ENCODE measurements at places on chromosomes 1 and 21.

DNA sequence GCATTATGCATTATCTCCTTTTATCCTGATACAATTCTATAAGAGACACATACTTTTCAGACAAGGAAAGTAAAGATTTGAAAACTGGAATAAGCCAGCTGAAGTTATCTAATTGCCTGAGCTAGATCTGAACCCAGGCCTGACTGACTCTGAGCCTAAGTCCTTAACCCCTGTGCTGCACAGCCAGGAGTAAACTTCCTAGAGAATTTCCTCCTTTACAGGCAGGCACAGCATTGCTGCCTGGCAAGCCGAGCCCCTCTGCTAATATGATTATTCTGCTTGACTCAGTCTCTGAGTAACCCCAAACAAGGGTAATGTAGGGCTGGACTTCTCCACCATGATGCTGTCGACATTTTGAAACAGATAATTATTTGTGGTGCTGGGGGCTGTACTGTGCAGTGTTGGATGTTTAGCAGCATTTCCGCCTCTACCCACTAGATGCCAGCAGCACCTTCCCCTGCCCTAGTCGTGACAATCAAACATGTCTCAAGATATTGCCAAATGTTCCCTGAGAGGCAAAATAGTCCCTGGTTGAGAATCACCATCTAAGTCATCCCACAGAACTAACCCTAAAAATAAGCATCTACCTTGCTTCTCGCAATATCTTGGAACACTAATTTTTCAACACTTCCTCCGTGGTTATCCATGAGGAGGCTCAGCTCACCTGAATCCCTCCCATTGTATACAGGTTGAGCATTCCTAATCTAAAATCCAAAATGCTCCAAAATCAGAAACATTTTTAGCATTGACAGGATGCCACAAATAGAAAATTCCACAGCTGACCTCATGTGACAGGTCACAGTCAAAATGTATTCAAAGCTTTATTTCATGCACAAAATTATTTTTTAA lies 18.5 kb downstream of the CAMK1G start:
- no peak for DNase-seq

DNA sequence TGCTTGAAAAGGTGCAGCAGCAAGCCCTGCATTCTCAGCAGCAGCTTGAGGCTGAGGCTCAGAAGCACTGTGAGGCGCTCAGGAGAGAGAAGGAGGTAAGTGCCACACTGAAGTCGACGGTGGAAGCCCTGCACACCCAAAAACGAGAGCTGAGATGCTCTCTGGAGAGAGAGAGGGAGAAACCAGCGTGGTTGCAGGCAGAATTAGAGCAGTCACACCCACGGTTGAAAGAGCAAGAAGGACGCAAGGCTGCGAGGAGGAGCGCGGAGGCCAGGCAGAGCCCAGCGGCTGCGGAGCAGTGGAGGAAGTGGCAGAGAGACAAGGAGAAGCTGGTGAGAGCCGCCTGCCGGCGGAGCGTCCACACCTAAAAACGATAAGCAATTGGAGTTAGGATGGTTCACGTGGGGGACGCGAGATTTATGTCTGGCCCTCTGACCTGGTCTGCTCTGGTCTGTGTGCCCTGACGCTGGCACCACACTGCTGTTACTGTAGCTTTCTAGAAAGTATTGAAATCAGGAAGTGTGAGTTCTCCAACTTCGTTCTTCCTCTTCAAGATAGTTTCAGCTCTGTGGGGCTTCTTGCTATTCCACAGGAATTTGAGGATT lies 26.7 kb upstream of the DIP2A start:
- peak; percentile 24 for DNase-seq

DNA sequence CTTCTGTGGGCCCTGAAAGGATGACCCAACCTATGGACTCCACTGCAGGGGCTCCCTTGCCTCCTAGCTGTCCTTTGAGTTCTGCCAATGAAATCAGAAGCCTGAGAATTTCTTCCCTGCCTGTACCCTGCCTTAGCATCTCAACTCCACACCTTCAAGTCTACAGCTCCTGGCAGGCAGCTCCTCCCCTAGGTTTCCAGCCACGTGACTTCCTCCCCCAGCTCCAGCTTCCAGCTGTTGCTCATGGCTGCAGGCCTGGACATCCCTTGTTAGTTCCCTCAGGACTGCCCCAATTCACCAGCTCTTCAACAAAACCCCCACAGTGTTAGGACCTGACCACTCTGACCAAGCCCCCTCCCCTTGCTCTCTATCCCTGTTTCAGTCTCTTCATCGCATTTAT lies 2.4 kb downstream of the RCAN1 start:
- no peak for DNase-seq

DNA sequence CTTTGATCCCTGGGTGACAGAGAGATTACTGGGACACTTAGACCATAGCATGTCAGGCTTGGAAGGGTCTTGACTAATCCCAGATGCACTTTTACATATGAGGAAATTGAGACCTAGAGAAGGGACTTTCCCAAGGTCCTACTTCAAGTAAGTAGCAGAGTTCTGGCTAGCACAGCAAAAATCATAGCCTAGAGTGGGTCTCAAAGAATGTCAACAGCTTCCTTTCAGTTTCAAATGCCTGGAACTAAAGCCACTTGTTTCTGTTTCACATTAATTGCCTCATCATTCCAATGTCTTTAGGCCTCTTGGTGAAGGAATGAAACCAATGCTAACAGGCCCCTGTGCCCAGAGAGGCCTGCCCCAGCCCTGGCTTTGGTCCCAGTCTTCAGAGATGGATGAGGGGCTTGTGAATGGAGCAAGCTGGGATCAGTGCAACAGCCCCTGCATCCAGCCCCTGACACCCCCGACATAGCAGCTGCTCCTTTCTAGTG lies 26.6 kb downstream of the ATF3 start:
- DNase-seq, result no peak

DNA sequence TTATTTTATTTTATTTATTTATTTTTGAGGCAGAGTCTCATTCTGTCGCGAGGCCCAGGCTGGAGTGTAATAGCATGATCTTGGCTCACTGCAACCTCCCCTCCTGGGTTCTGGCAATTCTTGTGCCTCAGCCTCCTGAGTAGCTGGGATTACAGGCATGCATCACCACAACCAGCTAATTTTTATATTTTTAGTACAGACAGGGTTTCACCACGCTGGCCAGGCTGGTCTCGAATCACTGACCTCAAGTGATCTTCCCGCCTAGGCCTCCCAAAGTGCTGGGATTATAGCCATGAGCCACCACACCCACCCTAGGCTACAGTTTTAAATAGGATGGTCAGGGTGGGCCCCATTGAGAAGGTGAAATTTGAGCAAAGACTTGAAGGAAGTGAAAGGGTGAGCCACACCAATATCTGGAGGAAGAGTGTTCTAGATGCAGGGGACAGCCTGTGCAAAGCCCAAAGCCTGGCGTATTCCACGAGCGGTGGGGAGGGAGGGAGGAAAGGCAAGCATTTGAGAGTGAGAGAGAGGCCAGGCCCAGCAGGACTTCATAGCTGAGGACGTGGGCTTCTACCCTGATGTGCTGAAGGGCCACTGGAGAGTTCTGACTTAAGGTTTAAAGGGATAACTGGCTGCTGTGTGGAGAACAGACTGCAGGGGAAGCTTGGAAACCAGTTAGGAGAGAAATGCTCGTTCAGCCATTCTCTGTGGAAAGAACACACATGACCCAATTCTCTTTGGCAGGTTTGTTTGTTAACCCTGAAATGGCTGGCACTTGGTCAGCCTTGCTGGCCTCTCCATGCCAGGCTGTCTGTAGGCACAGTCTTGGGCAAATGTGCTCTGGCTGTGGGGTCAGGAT lies 62.6 kb upstream of the FAM20B start:
- DNase-seq, result no peak

- DNase-seq, result peak; percentile 21
Observed at GRCh38 chr1:61612602-61613001, 112.3 kb downstream of the TM2D1 start.

DNA sequence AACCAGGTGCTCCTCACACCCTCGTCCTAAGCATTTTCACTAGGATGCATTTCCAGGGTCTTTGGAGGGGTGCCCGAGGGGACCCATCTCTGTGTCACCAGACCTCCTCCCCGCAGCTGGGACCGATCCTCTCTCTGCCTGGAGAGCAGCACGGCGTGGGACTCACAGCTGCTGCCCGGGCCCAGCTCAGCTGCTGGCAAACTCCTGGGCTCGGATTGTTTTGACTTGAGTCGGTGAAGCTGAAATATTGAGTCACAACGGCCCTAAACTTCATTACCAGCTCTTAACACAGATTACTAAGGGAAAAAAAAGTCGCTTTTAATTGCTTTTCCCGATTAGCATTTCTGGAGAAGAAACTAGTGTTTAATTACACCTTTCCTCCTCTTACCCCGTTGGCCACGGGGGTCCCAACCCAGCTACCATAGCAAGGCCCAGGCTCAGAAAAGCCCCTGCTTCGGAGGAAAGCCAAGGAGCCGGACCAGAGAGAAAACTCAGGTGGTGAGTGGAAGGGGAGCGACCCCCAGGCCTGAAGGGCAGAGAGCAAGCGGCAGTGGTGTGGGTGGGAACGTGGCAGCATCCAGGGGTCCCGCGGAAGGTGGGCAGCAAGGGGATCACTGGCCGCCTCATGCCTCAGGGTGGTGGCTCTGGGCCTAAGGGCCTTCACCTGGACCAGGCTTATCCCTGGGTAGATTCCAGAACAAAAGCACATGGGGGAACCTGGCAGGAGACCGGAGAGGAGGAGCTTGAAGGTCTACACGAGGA lies 41.7 kb downstream of the CASZ1 start:
- DNase-seq, result no peak

DNA sequence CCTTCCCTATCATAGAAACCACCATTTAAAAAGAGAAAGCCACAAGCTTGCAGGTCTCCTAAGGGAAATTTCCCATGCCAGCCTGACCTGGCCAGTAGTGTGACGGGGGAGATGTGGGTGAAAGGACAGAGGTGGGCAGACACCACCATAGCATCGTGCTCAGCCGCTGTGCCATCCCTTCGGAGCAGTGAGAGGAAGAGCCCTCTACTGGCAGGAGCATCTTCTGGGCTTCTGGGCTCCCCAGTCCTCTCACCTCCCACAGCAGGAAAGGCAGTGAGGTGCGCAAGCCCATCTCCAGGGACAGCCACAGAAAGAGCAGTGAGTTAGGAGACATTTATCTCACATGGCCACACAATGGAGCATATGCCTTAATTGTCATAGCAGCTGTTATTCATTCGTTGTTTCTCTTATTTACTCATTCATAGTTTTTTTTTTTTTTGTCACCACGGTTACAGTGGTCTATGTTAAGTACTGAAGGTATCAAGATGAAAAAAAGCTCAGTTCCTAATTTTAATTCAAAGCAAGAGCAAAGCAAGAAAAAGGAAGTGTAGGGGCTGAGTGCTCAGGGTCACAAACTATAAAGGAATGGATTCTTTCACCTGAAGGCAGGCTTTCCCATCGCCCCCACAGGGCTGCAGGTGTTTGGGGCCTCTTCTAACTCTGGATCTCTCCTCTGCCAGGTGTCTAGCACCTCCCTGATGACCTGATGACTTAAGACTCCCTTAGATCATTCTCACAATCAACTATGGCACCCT lies 48.8 kb upstream of the CAMK1G start:
- DNase-seq, result no peak

- DNase-seq, result no peak
Observed at GRCh38 chr1:237282208-237282783, 240.3 kb downstream of the RYR2 start.

- DNase-seq, result no peak
Observed at GRCh38 chr21:42649122-42650032, 4.0 kb upstream of the PDE9A start.
